ENCODE measurements at places on chromosomes 4 and X. TPM values are rescaled to one million over a fixed set of nuclear protein-coding genes. Genes with fewer than 3 reads are reported as not detected.

The TSPAN6 gene
- 5.1 TPM for polyA plus RNA-seq

The MAGEC2 gene
- not detected for polyA plus RNA-seq

The HERC6 gene
- 4.4 TPM for polyA plus RNA-seq

The ANAPC4 gene
- polyA plus RNA-seq, result 10.6 TPM

The ZNF157 gene
- 0.06 TPM for polyA plus RNA-seq

The USP53 gene
- 24.2 TPM for polyA plus RNA-seq

The EXOC1L gene
- polyA plus RNA-seq, result not detected

The SLC26A1 gene
- polyA plus RNA-seq, result 0.27 TPM

Data from heart left ventricle (tissue), 16 donors.